ENCODE measurements at places on chromosomes 11 and 22.

GRCh38 chr22:20752873-20753272, 21.0 kb upstream of the SERPIND1 start:
- no peak for DNase-seq

DNA sequence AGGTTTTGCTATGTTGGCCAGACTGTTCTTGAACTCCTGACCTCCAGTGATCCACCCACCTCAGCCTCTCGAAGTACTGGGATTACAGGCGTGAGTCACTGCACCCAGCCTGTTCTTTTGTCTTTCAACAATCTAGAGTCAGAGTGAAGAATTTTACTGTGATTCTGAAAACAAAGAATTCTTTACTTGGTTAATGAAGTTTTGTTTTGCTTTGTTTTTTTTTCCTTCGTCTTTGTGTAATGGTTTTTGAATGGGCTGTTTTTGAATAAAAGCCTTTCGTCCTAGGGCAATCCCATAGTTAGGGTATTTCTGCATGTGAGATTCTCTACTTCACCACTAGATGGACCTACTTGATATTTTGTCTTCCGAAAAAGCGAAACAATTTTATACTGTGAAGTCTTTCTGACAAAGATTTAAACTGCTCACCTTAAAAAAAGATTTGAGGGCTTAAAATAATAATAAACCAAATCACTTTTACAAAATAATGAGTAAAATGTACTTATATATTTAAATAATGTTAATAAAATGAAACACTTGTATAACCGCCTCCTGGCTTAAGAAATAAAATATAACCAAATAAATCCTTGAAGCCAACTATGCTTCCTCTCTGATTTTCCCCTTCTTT, 43.4 kb upstream of the SC5D start:
- no peak for DNase-seq

DNA sequence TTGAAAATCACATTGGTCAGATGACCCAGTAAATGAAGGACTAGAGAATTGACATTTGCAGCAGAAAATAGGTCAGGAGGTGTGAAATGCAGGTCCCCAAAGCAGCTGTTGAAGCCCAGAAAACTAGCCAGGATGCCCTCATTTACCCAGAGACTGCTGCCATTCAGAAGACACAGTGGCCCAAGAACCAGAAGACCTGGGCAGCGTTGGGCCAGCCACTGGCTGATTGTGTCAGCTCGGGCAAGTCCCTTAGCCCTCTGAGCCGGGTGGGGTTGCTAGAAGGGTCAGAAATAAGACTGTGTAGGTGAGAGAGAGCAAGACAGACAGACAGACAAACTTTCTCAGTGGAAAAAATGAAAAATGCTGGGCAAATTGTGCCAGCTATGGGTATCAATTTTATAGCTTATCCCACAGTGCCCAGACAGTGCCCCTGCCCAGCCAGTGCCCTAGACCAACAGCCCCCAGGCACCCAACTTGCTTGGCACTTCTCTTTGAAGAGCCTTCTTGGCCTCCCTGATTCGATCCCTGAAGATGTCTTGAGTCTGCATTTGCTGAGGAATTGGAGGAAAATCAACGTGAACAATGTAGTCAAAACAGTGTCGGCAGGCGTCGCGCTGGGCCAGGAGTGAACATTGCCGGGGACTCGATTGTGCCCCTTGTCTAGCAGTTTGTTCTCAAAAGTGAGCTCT, 198.3 kb downstream of the MN1 start:
- no peak for DNase-seq

DNA sequence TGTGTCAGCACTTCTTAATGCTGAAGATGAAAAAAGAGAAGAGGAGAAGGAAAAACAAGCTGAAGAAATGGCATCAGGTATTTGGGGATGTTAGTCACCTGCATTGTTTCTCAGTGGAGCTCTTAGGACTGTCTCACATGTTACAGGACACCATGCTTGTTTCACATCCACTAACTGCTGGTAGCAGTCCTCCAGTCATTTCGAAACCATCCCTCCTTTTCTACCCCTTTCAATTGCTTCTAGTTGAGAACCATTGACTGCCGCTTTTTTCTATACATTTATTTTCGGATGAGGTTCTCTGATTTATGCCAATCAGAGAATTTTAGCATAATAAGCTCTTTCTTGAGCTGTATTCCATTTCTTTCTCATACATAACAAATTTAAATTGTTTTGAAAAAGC, 21.5 kb downstream of the BIRC2 start:
- no peak for DNase-seq

GRCh38 chr11:83035070-83035854, 36.4 kb downstream of the RAB30 start:
- no peak for DNase-seq

- no peak for DNase-seq
Observed at GRCh38 chr11:120500414-120501071, 11.0 kb upstream of the GRIK4 start.

GRCh38 chr11:109892321-109892794, 200.8 kb upstream of the ZC3H12C start:
- no peak for DNase-seq

DNA sequence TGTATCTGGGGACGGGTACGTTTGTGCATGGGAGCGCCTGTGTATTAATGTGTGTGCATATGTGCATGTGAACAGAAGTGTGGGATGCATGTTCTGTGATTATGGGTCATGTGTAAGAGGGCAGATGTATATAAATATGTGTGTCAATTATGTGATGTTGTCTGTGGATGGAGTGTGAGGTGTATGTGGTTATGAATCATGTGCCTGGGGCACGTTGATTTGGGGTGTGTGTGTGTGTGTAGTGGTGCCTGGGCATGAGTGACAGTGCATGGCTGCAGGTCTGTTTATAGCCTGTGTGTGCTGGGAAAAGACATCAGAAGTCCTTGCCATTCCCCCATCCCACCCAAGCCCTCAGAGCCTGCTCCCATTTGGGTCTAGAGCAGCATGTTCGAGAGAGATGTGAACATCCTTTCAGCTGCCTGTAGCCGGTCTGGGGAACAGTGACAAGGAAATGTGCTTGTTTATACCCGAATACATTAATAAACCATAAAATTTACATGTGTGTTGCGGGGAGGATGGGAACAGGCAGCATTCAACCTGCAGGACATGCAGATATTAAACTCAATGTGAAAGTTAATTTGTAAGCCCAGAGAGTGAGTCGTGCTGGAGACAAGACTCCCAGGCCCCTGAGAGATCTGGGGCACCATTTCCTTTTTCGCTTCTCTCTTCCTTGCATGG, 129.0 kb downstream of the NECTIN1 start:
- no peak for DNase-seq

- no peak for DNase-seq
Observed at GRCh38 chr11:68345776-68346461, 33.5 kb downstream of the LRP5 start.

DNA sequence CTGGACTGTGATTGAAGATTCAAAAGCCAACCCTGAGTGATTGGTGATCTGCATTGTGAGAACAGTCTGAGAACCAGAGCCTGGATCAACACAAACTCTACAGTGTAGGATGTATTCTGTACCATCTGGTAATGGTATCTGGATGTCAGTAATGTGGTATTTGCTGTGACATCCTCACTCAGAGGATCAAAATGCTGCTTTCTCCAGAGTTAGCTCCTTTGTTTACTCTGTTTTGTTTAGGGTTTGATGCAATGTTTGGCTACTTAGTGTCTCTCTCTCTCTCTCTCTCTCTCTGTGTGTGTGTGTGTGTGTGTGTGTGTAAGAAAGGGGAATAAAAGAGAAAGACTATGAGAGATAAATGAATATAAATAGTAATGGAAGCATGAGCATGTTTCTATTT, 24.3 kb downstream of the CASP4 start:
- DNase-seq = no peak

DNA sequence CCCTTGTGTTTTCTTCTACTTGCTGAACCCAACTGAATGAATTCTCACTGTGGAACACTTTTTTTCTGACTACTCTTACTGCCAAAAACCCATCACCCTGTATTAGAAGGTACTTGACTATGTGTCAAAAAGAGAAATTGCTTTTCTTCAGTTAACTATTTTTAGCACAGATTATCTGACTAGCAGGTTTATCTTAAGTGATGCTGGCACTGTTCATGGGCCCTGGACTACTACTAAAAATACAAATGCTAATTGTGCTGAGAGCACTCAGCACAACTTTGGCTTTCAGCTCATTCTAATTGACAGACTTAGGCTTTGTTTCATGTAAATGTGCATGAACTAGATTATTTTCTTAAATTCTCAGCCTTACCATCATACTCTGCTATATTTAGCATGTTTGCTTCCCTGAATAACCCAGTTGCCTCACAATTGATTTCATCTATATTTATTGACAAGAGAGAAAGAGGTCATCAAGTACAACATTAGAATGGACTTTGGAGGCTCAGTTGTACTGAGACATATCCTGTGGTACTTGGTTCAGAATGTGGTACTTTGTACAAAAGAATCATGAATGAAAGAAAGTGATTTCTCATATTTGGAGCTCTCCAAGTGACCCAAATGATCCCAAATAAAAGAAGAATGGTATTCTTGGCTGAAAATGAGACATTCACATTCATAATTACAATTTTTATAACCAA, 478.3 kb downstream of the KCNA4 start:
- no peak for DNase-seq

DNA sequence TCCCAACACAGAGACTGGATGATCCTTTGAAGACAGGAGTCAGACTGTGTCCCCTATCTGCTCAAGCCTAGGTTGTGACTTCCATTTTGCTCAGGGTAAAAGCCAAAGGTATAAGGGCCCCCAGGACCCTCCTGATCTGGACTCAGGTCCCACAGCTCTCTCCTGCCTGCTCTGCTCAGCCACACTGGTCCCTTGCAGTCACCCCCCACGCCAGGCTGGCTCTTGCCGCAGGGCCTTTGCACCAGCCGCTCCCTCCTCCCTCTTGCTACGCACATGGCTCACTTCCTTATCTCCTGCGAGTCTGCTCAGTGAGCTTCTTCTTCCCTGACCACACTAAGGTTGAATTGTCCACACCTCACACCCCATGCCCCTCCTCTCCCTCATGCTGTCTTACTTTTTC, 28.4 kb upstream of the CACNG2 start:
- DNase-seq = no peak

DNA sequence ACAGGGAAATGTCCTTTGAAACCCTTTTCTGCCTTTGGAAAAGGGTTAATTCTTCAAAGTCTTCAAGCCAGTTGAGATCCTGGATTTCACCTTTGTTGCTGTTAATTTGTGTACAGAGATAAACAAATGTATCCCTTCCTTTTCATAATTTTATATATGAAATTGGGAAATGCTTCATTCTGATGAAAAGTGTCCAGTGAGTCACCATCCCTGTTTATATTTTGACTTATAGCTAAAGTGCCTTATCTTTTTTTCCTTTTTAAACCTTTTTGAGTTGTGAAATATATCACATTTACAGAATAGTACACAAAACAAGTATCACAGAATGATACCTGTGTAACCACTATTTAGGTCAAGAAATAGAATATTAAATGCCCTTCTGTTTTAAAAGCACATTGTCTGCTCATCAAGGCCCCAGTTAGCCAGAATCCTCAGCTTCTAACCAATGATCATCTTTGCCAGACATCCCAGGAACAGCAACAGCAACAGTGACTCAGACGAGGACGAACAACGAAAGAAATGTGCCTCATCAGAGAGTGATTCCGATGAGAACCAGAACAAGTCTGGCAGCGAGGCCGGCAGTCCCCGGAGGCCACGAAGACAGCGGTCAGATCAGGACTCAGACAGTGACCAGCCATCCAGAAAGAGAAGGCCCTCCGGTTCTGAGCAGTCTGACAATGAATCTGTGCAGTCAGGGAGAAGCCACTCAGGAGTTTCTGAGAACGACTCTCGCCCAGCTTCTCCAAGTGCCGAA, 27.3 kb downstream of the CTR9 start:
- DNase-seq = no peak

- no peak for DNase-seq
Observed at GRCh38 chr11:116529271-116529670, 243.5 kb downstream of the BUD13 start.

- DNase-seq = no peak
Observed at GRCh38 chr11:111386611-111387150, 7.6 kb upstream of the POU2AF1 start.

DNA sequence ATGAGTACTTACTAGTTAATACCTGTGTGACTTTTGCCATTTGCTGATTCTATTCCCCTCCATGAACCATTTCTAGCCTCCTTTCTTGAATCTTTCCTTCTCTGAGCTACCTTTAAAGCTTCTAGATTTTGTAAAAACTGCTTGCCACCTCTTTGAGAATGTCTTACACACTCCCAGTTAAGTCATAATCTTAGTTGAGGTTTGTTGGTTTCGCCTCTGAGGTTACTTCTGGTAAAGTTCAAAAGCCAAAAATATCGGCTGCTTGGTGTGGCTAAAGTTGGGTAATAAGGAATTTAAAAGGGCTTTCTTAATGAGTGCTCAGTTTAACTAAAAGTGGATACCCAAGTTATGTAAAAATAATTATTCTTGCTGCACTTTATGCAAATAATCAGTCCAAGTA, 10.4 kb upstream of the GLYAT start:
- DNase-seq = no peak

DNA sequence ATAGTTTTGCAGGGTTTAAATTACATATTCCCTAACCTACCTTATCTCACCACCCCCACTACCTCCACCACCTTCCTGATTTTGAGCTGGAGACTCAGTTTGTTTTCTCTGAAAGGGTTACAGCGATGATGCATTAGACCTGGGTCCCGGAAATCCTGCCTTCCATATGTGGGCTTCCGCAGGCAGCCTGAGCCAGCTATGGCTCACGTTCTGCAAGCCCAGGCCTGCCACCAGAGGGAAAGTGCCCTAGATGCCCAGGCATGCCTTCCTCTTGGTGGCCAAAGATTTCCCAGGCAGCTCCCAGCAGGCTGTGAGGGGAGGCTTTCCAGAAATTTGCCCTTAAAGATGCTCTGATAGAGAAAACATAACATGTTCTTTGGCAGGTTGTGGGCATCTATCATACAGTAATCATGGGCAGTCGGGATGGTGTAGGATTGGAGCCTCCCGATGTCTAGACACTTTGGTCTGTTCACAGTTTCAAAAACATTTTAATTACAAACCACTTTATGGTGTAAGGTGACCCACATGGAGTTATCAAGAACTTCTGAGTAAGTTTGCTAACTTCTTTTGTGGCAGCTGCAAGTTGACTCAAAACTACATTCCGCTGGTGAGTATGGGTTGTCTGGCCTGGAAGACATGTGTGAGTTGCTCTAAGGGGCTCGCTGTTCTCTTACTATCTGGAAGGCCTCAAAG, 79.3 kb downstream of the MICAL2 start:
- DNase-seq = no peak

GRCh38 chr11:124884869-124885479, 12.7 kb downstream of the ROBO4 start:
- no peak for DNase-seq

GRCh38 chr11:87330187-87330601, 292.5 kb downstream of the TMEM135 start:
- DNase-seq = no peak

- no peak for DNase-seq
Observed at GRCh38 chr11:127037001-127037400, 36.4 kb upstream of the KIRREL3 start.

GRCh38 chr11:10139656-10140055, 154.4 kb downstream of the SBF2 start:
- DNase-seq = no peak
